ENCODE measurements at places on chromosomes 6 and 20.

GRCh38 chr20:57770852-57771720 is 61.3 kb upstream of the PMEPA1 start:
- DNase-seq: no peak

DNA sequence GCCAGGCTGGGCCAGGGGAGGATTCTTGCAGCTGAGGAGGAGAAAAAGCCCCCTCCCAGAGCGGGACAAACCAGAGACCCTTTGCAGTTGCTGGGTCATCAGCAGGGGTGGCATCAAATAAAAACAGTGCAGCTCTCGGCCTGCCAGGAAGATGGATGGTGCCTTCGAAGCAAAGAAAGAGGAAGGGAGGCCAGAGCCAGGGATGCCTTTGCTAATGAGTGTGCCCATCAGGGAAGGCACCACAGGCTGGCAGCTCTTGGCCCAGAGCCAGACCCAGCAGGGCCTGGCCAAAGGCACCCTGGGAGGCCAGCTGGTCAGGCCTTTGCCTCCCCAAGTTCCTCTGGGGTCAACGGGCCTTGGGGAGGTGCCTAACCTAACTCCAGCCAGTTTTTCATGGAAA is 26.3 kb upstream of the ZNF318 start:
- no peak for DNase-seq

- peak; percentile 59 for DNase-seq
These were observed 8.5 kb downstream of the RBM24 start for GRCh38 chr6:17289630-17290061.

- no peak for DNase-seq
These were observed 1075.6 kb downstream of the HACE1 start for GRCh38 chr6:103784117-103784516.

GRCh38 chr6:16487996-16488674 is 249.7 kb downstream of the GMPR start:
- no peak for DNase-seq

DNA sequence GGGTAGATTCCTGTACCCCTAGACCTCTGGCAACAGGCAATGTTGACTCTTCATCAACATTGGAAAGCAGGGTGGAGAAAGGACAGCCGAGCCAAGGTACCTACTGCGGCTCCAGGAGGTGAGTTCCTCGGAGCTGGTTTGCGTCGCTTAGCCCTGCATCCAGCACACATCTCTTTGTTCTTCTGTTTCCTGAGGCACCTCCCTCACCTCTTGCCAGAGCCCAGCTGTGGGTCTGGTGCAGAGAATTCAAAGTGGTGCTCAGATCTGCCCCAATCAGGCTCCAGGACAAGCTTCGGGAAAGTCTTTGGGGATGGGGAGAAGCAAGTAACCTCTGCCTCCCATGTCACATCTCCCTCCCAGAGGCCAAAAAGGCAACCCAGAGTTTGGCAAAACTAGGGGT is 2.2 kb downstream of the KCNG1 start:
- no peak for DNase-seq

GRCh38 chr20:22740829-22741228 is 156.5 kb upstream of the FOXA2 start:
- DNase-seq: no peak

DNA sequence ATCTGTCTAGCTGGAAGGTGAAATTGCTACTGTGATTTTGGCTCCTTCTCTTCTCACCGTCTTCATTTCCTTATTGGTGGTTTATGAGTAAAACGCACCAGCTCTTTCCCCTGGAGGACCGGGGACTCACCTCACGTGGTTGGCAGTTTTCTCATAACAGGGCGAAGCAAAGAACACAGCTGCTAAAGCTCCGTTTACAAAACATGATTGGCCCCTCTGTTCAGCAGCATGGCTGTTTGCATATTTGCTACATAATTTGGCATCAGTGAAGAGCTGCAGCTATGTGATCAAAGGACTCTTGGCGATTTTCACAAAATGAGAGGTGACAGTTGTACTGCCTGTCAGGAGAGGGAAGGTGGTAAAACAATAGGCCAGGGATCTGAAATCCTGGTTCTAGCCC is 20.5 kb upstream of the TMEM181 start:
- no peak for DNase-seq

DNA sequence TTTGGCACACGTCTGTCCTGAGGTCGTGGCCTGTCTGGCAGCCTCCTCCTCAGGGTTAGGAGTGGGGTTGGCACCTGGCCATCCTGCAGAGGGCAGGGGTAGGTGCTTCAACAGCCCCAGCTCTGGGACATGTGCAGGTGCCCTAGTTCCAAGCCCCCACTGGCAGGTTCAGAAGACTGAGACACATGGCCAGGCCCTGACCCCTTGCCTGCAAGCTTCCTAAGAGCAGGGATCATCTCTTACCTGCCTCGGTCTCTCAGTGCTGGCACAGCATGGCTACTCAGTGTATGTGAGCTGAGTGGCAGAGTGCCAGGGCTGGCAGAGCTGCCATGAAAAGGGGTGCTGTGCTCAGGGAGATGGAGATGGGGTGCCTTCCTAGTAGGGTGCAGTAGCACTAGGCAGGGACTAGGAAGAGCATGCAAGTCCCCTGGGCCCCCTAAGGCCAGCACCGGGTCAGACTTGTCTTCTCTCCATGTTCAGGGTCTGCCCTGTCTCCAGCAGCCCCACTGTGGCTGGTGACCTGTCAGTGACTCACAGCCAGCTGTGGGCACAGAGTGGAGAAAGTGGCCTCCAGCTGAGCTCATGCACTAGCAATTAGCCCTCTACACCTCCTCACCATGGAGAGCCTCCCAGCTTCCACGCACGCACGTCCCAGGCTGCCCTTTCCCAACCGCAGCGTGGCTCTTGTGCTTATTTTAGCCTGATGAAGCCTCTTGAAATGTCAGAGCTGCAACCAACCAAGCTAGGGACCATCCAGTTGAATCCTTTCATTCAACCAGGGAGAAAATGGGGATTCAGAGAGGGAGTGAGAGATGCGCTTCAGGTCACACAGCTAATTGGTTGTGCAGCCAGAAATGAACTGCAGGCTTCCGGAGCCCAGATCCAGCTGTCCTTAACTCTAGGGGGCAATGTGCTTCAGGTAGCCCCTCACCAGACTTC is 116.6 kb downstream of the MRPL14 start:
- no peak for DNase-seq

DNA sequence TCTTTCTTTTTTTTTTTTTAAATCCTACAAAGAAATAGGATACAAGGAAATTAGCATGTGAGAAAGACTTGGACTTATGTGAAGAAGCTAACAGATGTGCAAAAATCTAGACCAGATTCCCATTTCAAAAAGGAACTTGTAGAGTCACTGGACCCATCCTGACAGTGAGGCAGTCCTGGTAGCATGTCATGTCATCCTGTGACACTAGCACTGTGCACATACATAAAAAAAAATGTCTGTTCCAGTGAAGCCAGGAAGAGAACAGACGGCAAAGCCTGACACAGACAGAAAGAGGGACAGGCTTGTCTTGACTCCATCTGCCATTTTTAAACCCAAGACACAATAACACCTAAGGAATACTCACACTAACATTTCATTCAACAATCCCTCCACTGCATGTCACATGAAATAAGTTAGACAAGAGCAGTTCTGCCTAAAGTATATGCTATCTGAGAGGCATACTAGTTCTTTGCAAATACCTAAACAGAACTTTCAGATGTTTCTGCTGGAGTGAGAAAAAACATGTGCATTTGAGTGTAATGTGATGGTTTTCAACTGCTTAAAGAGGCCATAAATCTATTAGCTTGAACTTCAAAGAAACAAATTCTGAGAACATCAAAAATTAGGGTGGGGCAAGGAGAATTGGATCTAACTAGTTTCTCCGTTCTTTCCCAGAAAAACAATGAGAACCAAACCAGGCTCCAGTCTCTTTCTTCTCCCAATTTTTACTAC is 159.6 kb downstream of the BACH2 start:
- no peak for DNase-seq

DNA sequence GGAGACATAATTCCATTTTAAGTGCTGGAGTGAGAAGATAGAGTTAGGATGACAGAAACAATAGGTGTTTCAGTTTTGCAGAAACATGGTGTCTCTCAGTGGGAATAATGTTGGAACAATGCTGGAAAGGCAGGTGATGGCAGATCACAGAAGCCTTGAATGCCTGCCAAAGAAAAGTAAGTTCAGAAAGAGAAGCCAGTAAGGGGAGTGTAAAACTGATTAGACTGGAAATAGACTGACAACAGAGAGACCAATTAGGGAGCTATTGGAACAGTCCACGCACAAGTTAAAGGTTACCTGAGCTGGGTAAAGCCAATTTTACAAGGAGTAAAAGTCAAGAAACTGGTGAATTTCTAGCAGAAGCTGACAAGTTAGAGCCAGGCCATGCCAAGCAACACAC is 142.9 kb downstream of the TFAP2A start:
- no peak for DNase-seq

DNA sequence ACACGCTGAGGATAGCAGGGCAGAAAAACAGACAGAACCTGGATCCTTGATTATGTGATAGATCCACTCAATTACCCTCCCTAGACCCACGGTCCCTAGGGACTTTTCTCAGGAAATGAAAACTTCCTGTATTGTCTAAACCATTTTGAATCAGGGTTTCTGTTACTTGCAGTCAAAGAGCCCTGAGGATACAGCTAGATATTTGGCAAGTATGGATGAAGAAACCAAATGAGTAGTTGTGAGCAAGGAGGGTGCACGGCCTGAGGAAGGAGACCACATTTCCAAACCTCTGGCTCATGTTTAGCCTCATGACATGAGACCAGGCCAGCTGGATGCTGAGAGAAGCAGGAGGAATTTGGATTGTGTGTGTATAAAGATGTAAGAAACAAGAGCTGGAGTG is 91.6 kb downstream of the MRPL14 start:
- no peak for DNase-seq

- DNase-seq: no peak
These were observed 166.4 kb upstream of the UST start for GRCh38 chr6:148580442-148580841.

DNA sequence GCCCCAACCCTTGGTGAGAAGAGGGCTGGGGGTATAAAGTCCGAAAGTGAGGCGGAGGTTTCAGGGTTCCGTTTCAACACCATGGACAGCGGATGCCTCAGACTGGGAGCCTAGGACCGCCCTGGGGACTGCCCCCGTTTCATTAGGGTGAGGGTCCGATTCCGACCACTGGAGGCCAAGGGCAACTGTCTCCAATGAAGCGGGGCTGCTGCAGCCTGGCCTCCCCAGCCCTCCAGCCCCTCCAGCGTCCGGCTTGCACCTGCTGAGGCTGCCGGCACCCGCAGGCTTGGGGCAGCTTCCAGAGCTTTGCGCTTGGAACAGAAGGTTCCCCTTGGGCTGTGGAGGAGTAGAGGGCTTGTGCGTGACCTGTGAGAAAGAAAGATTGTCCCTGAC is 39.9 kb downstream of the YTHDF1 start:
- no peak for DNase-seq

GRCh38 chr6:6202886-6203285 is 117.6 kb downstream of the F13A1 start:
- DNase-seq: no peak

DNA sequence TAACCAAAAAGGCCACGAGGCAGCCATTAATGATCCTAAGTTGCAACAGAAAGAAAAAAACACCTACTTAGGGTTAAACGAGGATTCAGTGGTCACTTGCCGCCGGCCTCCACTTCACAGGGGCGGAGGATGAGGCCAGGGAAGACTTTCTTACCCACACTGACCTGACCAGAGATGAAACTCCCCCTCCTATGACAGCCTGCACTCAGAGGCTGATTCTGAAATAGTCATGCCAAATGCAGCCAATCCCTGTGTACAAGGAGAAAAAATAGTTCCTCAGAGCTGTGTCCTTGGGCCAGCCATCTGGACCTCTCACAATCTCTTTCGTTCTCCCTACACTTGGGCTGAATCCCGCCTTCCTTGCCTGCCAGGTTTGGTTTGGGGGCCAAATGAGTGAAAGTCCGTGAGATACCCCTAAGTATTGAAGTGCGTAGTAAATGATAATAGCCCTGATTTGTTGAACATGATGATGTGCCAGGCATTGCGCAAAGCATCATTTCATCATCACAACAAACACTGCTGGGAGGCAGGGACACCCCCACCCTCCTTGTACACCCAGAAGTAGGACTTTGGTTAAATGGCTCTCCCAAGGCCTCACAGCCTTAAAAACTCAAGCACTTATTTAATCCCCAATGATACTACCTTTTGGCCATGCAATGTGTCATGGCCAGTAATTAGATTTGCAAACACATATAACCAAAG is 3.2 kb upstream of the IRF4 start:
- DNase-seq: no peak

- peak; percentile 57 for DNase-seq
These were observed 31.0 kb upstream of the EZR start for GRCh38 chr6:158849899-158850806.

DNA sequence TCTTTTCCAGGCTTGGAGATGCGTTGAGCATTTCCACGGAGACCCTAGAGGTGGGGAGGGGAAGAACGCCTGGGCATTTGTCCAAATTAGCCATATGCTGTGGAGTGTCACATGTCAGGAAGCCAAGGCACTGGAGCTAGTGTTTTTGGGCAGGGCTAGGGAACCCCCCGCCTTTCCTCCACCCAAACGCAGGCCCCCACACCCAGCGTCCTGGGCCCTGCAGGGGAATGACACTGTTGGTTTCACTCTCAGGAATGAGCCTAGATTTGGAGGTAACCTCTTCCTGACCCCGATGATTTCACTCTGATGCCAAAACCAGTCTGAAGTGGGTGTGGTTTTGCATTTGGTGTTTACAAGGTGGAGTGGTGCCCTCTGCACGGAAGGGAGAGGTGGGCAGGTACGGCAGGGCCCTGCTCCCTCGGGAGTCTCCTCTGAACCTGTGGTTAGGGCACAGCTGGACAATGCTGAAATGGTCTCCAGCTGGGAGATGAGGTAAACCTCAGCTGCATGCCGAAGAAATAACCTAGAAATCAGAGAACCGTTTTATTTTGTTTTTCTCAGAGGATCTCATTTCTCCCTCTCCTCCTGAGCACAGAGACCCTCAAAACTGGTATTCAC is 29.5 kb downstream of the MTHFD1L start:
- no peak for DNase-seq

DNA sequence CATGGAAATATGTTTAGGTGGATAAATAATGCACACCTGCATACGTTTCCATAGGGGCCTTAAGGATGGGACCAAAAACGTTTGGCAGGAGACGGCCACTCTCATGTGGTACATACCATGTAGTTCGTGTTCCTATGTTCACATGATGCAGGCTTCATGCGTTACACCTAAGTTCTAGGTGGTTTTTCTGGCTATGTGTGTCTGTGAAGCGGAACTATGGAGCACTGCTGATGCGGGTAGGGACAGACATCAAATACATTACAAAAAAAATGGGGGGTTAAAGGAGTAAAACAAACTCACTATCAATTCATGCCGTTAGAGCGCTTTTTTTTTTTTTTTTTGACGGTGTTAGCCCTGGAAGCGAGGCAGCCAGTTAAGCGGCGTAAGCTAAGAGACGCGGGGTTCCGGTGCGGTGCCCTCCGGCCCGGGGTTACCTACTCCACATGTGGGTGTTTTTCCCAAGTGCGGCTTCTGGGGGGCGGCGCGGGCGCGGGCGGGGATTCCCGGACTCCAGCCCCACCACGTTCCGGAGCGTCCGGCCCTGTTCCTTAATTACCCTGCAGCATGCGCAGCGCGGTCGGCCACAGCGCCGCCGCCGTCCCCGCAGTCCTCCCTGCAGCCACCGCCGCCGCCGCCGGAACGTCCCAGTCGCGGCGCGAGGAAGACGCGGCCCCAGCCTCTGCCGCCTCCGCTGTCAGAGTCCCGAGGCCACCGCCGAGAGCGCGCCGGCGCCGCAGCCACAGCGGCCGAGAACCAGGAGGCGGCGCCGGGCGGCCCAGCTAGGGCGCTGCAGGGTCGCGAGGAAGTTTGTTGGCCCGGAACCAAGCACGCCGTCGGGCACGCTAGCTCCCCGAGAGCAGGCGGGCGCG is 648 bp downstream of the COL19A1 start:
- DNase-seq: peak; percentile 34

- no peak for DNase-seq
These were observed 650.0 kb downstream of the KIF16B start for GRCh38 chr20:15923030-15923776.
